ENCODE measurements at places on chromosomes 7 and 10.

GRCh38 chr7:41457832-41458437, 245.0 kb downstream of the INHBA start:
- no peak for DNase-seq

DNA sequence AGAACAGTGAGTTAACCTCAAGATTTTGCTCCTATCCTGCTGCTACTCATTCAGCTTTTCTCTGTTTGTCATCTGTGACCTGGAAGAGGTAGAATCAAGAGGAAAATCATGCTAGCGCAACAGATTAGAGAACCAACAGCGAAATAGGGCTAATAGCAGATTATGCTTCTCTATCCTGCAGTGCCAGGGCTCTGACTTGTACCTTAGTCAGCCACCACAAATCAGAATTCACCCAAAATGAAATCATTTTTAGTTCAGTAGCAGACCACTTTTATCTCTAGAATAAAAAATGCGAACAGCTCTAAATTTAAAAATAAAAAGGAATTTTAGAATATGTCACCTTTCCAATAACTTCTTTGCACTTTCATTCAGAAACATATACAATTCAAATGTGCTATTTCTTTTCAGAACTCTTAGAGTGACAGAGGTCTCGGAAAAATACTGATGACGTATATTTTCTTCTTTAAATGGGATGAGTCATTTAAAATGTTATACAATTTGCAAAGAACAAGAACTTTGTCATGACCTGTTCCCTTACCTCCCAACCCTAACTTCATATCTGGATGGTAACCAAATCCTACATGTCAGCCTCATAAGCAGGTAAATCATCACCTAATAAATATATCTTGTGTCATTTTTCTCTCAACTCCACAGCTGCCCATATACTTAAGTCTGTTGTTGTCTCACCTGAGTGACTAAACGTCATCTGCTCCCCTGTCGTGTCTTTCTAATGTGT, 896.4 kb downstream of the PCDH15 start:
- DNase-seq: no peak

DNA sequence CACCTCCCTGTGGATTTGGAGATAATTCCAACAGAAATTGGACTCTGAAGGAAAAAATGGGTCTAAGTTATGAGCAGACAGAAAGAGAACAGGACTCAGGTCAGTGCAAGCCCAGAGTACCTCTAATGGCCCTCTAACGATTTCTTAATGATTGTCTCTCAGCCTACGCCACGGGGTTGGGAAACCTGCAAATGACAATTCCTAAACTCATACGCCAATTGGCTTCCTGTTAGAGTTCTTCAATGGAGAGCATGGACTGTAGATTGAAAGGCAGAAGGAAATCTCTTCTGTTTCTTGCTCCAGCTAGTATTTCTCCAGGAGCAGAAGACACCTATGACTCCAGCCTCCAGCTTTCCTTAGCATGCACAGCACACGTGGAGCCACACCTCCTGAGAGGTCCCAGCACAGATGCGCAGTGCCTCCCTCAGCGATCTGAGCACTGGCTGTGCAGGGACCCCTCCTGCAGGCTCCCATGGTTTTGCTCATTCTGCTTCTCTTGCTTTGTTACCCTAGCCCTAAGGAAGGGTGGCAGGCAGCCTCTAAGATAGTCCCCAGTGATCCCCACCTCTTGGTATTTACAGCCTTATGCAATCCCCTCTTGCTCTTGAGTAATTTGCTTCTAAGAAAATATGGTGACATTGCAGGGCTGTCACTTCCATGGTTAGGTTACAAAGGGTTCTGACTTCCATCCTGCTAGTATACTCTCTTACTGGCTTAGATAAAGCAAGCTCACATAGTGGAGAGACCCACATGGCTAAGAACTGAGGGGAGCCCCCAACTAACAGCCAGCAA, 30.1 kb downstream of the DENND11 start:
- DNase-seq: no peak

- no peak for DNase-seq
These were observed 4.6 kb upstream of the ASCC1 start for GRCh38 chr10:72220637-72221036.

- DNase-seq: no peak
These were observed 69.8 kb upstream of the AGR3 start for GRCh38 chr7:16951483-16952080.

DNA sequence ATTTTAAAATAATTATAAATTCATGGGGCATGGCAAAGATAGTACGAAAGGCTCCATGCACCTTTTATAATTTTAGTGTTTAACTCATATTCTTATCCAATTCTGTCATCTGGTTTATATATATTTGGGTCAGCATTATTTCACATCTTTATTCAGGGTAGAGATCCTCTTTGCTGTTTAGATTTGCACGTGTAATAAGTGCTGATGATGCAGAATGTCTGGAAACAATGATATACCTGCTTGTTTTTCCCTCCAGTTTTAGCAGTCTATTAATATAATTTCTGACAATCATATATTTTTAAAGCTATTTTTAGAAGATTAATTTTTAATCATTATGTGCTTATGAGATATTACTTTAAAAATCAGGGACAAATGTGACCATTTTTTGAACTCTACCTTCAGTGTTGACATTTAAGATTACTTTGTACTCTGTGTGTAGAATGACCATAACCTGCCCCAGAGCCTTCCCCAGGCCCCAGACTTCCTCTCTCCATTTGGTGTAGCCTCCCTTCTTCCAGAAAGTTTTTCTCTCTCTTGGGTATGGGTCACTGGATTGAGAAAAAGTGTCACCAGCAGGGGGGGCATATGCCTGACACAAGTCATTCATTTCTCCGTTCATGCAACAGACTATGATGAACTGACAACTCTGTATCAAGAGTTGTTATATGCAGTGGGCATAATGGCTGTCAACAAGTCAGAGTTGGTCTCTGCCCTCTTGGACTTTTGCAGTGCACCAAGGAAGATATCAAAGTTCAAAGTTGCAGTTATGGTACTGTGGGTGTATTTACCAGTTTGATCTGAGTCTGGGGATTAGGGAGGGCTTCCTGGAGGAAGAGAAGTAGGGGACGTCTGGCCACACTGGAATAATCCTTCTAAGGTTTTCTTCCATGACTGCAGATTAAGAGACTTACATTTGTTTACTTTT, 192.6 kb upstream of the CCDC6 start:
- no peak for DNase-seq

DNA sequence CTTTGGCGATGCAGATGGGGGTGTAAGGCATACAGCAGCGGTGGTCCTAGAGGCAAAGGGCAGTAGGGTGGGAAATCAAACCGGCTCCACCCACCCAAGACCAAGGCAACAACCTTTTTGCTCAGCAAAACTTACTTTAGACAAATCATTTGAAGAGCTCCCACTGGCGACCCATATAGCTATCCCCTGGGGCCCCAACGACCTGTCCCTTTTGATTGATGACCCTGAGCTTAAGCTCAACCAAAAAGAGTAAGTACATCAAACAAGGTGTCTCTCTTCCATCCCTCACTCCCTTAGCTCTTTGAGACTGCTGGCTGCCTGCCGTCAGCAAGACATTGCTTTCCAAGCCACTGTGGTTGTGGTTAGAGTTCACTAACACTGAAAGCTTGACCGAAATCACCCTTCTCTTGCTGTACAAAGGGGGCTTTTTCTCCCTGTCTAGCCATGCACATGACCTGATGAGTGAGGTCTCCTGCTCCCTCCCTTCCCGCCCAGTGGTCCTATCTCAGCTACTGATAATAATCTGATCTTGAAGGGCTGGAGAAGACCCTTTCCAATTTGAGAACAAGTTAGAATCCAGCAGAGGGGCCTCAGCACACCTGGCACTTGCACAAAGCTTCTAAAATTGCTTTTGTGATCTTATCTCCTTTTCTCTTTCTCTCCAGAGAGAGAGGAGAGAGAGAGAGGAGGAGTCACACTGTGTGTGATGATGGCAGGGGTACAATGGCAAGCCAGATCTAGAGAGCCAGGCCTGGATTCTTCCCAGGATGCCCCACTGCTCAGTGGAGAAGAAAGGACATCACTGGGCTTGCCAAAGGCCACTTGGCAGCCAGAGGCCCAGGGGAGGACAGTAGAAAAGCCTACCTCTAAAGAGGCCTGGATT, 42.2 kb downstream of the XPNPEP1 start:
- no peak for DNase-seq

GRCh38 chr10:114507449-114507848, 103.1 kb upstream of the AFAP1L2 start:
- DNase-seq: no peak

DNA sequence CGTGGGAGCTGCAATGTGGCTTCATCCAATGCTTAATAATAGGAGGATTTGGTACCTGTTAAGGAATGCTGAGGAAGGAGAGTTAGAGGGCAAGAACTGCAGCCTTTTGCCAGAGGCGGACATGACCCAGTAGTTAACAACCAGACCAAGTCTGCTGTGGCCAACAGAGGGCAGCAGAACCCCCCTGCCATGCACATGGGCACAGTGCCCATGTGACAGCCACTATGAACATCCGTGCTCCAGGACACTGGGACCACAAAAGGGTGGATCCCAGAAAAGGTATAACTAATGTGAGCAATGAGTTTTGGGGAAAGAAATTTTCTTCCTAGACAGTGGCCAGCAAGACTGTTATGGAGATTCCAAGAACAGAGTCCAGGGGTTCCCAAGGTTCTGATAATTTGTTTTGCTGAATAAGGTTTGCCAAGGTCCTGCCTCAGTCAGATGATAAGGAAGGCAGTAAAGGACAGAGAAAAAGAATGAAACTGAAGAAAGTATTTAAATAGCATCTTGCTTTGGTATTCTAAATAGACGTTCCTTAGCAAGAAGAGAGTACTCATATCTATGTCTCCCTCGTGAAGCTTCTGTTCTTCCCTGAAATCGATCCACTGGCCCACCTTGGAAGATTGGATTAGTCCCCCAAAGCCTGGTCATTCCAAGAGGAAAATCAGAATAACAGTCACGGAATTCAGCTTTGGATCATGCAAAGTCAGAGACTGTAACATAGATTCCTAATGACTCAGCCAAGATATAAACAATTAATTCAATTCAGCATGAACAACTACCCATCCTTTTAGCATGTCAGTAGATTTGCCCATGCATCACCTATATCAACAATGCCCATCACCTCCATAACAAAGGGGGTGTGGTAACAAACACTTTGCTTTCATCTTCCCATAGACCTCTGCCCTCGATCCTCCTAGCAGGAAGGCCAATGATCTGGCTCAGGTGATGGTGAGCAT, 56.0 kb downstream of the LGI1 start:
- DNase-seq: no peak

Data from esophagus squamous epithelium (tissue), 5 donors.